Stimulated activated CD4-positive, alpha-beta T cell treated with anti-CD3 and anti-CD28 coated beads, Interleukin-12 subunit alpha, Interleukin-12 subunit beta, amount 100 ng/mL, for 4 hours (primary cell): ENCODE measurements at places on chromosomes 13 and 19.
A peak's percentile ranks its signal among the peaks of the same experiment; 100 is the strongest.

DNA sequence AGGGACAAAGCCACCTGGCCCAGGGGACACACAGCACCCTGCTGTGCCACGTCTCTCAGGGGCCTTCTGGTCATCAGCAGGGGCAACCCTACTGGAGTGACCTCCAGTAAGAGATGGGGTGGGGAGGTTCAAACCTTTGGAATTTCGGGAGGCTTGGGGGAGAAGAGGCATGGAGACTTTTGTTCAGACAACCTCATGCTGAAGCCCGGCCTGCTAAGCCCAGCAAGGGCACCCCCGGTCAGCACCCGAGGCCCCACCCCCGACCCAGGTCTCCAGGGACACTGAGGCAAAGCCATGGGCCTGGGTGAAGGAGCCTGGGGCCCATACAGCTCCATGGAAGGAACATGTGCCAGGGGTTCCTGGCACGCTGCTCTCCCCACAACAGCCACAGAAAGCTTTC lies 23.3 kb downstream of the ZNF787 start:
- no peak for DNase-seq

GRCh38 chr13:66748712-66749111 lies 481.4 kb downstream of the PCDH9 start:
- DNase-seq, result no peak

DNA sequence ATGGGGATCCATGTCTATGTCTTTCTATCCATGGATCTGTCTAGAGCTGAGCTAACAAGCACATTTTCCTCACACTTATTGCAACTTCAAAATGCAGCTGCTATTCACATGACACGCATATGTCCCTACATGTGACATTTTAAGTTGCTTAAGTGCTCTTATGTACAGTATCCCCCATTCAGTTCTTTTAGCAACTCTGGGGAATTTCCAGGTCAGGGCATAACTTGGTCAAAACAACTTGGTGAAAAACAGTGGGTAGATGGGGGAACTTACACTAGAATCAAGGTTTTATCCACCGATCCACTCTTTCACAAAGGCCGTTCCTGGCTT lies 73.0 kb downstream of the COL4A1 start:
- DNase-seq, result no peak

DNA sequence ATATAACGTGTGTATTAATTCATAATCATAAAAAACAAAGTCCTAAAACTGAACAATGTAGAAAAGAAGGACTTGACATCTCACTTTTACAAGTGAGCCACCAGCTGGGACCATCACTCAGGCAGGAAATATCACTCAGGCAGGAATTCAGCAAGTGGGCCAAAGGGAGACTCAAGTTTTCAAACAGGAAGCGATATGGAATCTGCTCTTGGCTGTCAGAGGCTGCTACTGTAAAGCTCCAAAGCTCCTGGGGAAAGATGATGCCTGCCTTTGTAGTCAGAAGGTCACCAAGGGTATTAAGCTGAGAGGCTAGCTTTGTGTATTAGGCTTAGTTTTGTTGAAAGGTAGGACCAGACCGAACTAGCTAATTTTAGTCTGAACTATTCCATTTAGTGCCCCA lies 5.5 kb upstream of the AKAP11 start:
- no peak for DNase-seq

GRCh38 chr19:1533510-1534150 lies 9.8 kb downstream of the PLK5 start:
- no peak for DNase-seq

GRCh38 chr19:30780032-30780431 lies 407.8 kb downstream of the ZNF536 start:
- no peak for DNase-seq

GRCh38 chr13:76971851-76972829 lies 19.7 kb upstream of the CLN5 start:
- DNase-seq, result no peak

DNA sequence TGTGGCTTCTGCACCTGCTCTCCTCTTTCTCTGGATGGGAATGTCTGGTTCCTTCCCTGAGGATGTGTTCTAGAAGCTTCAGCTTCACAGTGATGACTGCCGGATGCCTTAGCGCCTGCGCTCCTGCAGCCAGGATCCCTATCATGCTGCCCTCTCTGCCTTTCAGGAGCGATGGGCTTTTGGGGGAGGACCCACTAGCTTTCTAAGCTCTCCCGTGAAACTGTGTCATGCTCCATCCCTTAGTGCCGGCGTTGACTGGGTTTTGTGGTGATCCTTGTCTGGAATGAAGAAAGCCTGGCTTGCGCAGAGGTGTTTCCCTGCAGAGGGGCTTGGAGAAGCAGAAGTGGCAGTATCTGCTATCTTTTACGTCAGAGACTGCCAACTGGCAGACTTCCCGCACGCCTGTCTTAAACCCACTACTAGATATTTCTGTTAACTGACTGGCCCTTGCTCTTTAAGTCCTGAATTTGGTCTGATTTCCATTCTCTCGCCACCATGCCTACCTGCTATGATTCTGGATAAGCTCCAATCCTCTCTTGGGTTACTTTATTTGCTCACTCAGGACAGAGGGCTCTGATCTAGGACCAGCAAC lies 3.8 kb upstream of the KMT2B start:
- no peak for DNase-seq

- DNase-seq, result no peak
These were observed 179.7 kb downstream of the SPRY2 start for GRCh38 chr13:80161219-80161618.

DNA sequence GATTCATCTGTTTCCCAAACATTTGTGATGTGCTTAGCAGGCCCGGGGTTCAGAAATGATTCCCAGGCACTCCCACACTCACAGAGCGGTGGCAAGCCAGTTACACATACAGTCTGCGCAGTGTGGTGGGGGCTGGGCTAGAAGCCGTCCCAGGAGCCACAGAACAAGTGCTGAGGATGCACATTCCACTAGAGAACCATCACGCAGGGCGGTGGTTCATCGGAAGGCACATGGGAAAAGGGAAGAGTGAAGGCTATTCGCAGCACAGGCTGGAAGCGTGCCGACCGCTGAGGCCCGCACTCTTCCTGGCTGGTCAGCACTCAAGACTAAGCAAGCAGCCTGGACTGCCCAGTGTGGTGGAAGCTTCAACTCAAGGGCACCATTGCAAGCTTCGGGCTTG lies 126.3 kb upstream of the SLC7A1 start:
- DNase-seq, result no peak

DNA sequence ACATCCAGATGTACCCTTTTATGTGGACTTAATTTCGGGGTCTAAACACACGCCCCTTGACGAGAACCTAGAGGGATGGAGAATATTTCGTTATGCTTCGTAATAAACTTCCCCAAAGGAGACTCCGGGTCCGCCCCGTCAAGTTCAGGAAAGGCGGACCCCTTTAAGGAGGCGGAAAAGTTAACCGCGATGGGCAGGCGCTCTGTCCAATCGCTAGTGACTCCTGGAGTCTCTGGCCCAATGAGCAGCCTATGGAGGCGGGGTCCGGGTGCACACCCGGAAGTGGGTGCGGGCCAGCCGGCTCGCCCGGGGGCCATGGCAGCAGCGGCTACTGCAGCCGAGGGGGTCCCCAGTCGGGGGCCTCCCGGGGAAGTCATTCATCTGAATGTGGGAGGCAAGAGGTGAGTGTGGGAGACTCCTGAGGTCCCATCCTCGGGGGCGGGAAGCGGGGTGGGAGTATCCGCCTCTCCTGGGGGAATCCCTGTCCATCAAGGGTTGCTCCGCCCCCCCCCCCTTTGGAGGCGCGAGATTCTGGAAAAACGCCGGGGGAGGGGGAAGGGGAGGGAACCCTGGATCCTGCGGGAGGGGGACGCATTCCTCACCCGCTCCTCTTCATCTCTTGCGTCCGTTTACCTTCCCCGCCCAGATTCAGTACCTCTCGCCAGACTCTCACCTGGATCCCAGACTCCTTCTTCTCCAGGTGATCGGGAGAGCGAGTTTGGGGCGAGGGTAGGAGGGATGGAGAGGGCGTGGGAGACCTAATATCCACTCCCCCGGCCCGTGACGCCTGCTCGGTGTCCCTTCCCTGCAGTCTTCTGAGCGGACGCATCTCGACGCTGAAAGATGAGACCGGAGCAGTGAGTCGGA lies at the start of gene SHKBP1:
Gene SHKBP1, plus strand, starts transcription at position 289 of the 867 bp plus-strand sequence. Its CDS starts 27 bp downstream, at position 316.
- DNase-seq, result peak; percentile 89

- no peak for DNase-seq
These were observed 3.6 kb downstream of the MICOS13 start for GRCh38 chr19:5676772-5677105.
